ENCODE measurements at places on chromosomes 3 and 15.

DNA sequence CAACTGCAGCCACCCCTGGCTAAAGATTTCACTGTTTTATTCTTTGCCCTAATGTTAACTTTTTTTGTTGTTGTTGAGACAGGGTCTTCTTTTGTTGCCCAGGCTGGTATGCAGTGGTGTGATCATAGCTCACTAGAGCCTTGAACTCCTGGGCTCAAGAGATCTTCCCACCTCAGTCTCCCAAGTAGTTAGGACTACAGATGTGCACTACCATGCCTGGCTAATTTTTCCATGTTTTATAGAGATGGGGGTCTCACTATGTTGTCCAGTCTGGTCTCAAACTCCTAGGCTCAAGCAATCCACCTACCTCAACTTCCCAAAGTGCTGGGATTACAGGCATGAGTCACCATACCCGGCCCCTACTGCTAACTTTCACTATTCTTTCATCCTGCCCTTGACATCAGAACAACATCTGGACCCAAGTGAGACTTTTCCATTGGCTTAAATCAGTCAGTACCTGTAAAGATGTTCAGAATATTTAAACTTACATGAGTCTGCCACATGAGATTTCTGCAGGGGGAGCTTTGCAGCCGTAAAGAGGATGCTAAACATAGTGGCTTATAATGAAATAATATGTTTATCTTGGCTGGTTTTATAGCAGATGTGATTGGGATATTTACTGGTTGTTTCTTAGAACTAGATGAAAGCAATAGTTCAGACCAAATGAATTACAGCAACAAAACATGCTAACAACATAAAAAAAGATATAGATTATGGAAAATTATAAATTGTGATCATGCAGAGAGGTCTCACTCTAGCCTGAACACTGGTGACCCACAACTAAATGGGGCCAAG is 73.6 kb downstream of the HMG20A start:
- H3K27ac ChIP-seq = no peak overlapping the region
- H3K4me3 ChIP-seq = no peak overlapping the region
- H3K27me3 ChIP-seq = no peaks in the 10 kb centered on the region
- H3K36me3 ChIP-seq = peaks cover 14% of the 10 kb centered on the region
- no peak for DNase-seq

GRCh38 chr3:161674402-161674801 is 177.8 kb downstream of the OTOL1 start:
- H3K27me3 ChIP-seq = no peaks in the 10 kb centered on the region
- H3K27ac ChIP-seq = no peak overlapping the region
- no peaks in the 10 kb centered on the region for H3K4me1 ChIP-seq
- no peaks in the 10 kb centered on the region for H3K36me3 ChIP-seq

- H3K4me1 ChIP-seq = no peaks in the 10 kb centered on the region
- no peaks in the 10 kb centered on the region for H3K36me3 ChIP-seq
- no peak overlapping the region for H3K4me3 ChIP-seq
- H3K27ac ChIP-seq = no peak overlapping the region
- DNase-seq = no peak
Measured at GRCh38 chr3:110995461-110996231, 76.0 kb upstream of the NECTIN3 start.

DNA sequence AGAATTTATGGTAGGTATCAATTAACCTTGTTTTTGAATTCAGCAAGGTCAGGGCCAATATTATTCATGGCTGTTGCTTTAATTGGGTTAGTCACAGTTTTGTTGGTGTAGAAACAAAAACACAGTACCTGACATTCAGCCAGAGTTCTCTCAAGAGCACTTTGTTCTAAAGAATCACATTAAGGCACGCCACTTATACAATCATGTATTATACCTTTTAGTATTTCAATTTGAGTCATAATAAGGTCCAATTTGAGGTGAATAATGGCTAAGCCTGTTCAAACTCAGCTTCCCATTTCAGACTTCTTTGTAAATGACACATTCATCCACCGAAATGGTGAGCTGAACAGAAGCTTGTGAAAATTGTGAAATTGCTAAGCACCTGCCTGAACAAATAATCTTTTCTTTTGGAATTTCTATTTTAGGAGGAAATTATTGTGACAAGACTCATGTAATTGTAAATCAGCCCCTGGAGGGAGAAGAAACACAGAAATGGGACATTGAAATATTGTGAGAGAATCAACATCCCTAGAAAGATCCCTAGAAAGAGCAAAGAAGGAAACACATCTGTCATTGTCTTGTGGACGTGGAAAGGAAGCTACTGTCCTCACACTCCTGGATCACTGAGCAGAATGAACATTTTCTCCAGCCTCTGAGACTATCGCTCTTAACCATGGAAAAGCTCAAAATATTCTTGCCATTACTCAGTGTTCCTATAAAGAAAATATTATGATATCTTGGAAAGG is 29.3 kb downstream of the RIOX2 start:
- no peak overlapping the region for H3K27ac ChIP-seq
- peaks cover 54% of the 10 kb centered on the region for H3K36me3 ChIP-seq

DNA sequence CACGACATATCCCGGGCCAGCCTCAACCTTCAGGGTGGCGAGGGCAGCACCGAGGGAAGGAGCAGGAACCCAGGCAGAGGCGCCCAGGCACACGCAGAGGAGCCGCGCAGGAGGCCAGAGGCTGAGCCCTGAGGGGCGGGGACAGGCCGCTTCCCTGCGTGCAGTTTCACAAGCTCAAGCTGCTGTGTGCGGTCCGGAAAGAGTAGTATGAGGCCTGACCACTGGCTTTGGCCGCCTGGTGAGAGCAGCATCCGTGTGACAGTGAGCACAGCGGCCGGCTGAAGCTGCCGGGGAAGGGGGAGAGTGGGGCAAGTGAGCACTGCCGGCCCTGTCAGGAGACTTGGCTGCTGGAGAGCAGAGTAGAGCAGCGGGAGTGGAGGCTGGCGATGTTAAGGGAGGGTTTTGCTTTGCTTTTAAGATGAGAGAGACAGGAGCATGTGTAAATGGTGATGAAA is 8.7 kb downstream of the ZDHHC19 start:
- H3K27me3 ChIP-seq = no peaks in the 10 kb centered on the region
- H3K36me3 ChIP-seq = no peaks in the 10 kb centered on the region
- H3K27ac ChIP-seq = no peak overlapping the region
- H3K4me3 ChIP-seq = peak overlapping the region; percentile 24
- peaks cover 43% of the 10 kb centered on the region for H3K4me1 ChIP-seq
- no peak for DNase-seq

DNA sequence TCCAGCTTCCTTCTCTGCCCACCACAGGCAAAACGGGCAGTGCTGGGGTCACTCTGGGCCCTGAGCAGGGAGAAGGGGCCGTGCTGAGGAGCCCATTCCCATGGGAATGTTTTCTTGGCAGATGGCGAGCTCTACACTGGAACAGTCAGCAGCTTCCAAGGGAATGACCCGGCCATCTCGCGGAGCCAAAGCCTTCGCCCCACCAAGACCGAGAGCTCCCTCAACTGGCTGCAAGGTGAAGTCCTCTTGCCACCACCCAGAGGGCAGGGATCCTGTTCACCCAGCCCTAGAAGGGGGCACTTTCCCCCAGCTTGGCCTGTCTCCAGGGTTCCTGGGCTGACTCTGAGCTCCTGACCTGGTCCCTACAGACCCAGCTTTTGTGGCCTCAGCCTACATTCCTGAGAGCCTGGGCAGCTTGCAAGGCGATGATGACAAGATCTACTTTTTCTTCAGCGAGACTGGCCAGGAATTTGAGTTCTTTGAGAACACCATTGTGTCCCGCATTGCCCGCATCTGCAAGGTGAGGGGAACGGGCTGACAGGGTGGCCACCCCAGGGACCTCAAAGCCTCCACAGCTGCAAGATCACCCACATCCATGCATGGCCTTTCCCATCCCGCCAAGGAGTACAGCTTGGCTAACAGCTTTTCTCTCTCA is 12.4 kb downstream of the CIB1 start:
- no peaks in the 10 kb centered on the region for H3K27me3 ChIP-seq
- H3K27ac ChIP-seq = peak overlapping the region; percentile 56
- peaks cover 49% of the 10 kb centered on the region for H3K4me1 ChIP-seq
- peaks cover 78% of the 10 kb centered on the region for H3K36me3 ChIP-seq
- DNase-seq = no peak

DNA sequence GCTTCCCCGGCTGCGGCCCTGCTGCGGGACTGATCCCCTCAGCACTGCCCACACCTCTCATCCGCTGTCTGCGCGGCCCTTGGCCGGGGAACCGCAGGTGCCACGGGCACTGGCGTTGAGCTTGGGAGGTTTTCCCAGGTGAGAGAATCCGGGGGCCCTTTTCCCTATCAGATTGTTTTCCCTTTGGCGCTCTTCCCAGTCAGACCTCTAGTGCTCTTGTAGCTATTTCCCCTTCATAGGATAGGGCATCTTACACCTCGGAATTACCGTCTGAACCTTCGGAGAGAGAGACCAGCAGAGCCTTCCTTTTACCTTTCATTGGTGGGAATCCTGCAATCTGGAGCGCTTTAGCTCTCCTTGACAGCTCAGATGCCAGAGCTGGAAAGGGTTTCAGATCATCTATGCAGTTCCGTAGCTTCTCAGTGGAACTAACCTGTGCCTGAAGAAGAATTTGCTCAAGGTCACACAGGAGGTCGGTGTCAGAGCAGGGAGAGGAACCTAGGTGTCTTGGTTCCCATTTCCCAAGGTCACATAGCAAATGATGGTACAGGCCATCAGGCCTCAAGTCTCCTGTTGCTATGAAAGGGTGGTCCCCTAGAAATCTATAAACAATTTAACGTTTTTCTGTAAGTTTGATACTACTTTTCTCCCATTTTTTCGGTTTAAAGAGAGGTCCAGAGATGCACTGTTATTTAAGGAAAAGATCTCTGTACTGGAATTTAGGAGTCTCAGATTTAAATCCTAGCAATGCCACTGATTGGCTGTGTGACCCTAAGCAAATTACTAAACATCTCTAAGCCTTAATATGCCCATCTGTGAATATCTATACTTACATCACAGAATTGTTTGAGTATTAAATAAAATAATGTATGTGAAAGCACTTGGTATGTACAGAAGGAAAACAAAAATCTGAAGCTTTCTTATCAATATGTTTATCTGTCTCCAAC is 916 bp downstream of the IDH3A start:
- H3K27me3 ChIP-seq = no peaks in the 10 kb centered on the region
- peak overlapping the region; percentile 94 for H3K4me3 ChIP-seq
- H3K36me3 ChIP-seq = peaks cover 22% of the 10 kb centered on the region

All from activated B cell treated with CpG ODN at 0.5 μM for 24 hours (primary cell).